A549 (cell line): ENCODE measurements at places on chromosomes 1 and 21.
A peak's percentile ranks its signal among the peaks of the same experiment; 100 is the strongest.

DNA sequence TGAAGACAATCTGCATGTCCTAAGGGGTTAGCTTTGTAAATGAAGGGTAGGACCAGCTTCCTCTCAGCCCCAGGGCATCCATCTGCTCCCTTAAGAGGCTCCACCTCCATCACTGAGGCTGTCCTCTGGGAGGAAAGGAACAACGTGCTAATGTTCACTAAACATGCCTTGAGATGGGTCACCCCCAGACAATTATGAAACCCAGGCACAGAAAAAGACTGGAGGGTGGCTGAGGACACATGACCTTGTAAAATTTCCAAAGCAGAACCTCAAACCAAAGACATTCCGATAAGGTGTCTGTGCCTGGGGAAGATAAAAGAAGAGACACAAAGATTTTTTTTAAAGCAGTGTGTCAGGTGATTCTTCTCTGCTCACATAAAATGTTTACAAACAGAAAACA, 37.6 kb upstream of the ZNF124 start:
- no peak for DNase-seq

GRCh38 chr1:204151552-204152309, at the start of gene ETNK2:
ETNK2 (minus strand) TSS chr1:204152044; CDS start chr1:204151852, 192 bp downstream.
- peak; percentile 33 for DNase-seq

GRCh38 chr1:79817031-79817560, 810.6 kb upstream of the ADGRL4 start:
- no peak for DNase-seq

- no peak for DNase-seq
These were observed 119.8 kb upstream of the ZBTB40 start for GRCh38 chr1:22331618-22332423.

GRCh38 chr1:199151634-199152425, 513.0 kb downstream of the PTPRC start:
- DNase-seq, result no peak

GRCh38 chr1:48047116-48047515, 49.9 kb upstream of the TRABD2B start:
- no peak for DNase-seq

DNA sequence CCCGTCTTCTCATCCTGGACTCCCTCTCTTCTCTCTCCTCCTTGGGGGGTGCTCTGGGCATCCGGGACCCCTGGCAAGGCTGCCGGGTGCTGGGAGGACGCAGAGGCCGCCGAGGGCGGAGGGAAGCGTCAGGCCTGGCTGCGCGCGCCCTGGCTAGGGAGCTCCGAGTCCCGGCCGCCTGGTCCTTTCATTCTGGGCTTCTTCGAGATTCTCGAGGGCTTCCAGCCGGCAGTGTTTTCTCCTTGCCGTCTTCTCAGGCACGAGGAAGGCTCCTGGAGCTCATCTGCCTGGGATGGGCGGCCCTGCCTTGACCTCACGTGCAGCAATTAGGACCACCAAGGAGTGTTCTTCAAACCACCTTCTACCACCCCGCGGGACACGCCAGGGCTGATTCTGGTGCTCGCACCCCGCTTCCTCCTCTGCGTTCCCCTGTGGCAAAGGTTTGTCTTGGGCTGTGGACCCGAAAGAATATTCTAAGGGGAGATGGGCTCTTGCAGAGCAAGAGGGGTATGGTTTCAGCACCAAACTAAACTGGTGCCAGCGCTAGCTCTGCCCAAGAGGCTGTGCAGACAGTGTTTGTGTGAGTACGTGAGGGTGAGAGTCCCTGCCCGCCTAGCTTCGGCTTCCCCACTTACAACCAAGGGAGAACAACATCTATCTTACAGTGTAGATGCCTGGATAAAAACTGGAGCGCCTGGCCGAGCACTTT, 36.5 kb downstream of the PIK3CD start:
- no peak for DNase-seq

DNA sequence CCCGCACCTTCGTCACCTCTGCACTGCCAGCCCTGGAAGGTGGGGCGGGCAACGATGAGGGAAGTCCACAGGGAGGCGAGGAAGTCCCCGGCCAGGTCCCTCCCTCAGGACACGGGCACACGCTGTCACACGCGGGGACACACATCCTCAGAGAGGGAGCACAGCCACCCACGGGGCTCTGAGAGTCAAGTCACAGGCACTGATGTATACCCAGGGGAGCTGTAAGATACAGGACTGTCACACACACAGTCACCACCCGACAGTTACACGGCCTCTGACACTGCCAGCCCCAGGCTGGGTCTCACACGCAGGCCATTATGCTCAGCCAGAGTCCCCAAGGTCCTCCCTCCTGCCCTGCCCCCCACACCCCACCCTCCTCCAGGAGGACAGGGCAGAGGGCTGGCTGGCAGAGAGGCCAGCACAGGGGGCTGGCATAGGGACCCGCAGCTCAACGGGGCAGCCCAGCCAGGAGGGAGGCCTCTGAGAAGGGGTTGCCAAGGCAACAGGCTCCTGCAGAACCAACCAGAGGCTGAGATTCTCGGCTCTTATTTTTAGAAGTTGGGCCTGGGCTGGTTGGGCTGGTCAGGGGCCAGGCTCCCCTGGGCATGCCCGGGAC, 17.7 kb upstream of the ADGRB2 start:
- DNase-seq, result no peak
